Cerebellar nuclear complex (tissue), 1 donor: ENCODE measurements at places on chromosomes 12 and 14.

GRCh38 chr12:114402084-114402717 lies 3.7 kb downstream of the TBX5 start:
- DNase-seq = no peak

GRCh38 chr12:74780182-74780849 lies 242.7 kb downstream of the ATXN7L3B start:
- DNase-seq = no peak

- DNase-seq = no peak
Measured at GRCh38 chr12:7013101-7013500, 5.2 kb downstream of the LPCAT3 start.

DNA sequence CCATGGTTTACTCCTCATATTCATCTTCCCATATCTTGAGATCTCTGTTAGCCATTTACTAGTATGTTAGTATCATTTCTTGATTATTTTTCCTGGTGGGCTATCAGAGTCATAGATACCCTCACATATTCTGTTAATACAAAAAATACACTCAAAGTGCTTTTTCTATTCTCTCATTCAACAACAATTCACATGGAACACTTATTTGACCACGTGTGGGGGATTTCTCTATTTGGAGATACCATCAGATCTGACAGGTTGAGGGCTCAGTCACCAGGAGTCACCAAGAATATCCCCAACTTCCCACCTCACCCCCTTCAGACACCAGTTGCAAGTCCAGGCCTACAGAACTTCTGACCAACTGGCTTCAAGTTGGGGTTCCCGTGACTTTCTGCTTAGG lies 51.9 kb upstream of the A2ML1 start:
- no peak for DNase-seq

DNA sequence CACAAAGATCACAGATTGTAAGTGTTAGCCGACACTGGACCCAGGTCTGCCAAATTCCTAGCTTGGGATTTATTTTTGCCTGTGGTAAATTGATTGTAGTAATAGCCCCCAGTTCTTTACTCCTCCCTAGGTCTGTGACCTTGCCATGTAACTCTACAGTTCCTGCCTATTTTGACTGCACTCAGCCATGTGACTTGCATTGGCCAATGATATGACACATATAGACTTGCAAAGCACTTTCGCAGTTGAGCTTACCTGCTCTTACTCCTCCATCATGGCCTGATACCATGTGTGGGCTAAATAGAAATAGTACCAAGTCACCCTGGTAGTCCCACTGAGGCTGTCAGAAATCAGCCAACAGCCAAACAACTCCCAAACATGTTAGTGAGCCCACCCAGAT lies 240.3 kb downstream of the DUSP6 start:
- no peak for DNase-seq

DNA sequence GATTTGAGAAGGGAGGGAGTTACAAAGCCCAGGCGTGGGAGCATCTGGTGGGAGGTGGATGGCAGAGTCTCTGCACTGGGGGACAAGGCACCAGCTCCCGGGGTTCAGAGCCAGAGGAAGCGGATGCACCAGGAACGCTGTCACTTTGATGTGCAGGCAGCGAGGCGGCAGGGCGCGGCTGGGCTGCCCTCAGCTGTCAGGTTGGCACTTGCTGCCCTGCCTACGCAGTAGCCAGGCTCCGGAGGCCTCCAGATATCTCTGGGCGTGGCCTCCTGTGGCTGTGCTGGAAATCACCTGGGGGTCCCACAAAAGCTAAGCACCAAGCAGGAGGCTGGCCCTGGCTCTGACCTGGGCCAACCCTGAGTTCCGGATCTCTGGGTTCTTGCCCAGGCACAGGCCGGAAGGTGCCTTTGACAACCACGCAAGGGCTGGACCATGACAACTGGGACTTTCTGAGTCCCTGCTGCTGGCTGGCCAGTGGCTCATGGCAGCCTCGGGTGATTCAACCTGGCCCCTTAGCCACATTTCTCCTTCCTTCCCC lies 62.1 kb upstream of the MAP1LC3B2 start:
- peak; percentile 18 for DNase-seq

DNA sequence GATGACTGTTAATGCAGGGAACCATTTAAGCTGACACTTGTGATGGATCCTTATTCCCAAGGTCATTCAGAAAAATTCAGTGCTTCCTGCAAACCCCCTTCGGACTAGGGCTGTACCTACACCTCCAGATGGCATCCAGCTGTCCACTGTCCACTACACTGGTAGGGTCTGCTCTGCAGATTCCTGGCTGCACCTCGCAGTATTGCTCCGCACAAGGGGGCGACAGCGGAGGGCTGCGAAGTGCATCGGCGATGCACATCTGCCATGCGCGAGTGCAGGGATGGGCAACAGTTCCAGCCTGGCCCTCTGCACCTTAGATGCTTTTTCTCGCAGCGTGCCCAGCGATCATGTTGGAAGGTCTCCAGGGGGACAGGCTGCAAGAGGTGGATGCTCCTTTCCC lies 55.5 kb downstream of the KCNA5 start:
- DNase-seq = no peak

DNA sequence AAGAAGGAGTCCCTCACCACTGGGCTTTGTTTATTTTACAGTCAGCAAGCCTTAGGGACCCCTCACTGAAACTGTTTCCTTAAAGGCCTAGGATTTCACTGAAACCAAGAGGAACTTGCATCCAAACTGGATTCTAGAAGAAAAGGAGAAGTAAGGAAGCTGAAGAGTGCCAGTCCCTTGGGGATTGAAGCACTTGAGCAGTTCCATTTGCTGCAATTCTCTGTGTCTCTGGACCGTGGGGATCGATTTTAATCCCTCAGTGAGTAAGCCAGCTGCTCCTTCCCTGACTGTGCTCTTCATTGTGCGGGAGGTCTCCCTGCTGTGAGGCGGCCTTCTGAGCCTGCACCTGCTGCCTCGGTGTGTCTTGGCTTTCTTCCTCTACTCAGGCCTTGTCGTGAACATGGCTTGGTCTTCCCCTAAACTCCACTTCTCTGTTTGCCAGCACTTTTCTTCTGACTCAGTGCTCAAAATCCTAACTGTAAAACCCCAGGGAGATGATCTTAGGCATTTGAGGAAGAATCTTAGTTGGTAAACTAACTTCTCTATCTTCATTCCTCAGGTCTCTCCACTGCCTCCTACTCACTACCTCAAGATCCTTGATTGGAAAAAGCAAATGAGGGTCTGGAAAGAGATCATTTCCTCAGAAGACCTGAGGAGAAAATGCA lies 132.6 kb downstream of the SLC38A6 start:
- DNase-seq = no peak

DNA sequence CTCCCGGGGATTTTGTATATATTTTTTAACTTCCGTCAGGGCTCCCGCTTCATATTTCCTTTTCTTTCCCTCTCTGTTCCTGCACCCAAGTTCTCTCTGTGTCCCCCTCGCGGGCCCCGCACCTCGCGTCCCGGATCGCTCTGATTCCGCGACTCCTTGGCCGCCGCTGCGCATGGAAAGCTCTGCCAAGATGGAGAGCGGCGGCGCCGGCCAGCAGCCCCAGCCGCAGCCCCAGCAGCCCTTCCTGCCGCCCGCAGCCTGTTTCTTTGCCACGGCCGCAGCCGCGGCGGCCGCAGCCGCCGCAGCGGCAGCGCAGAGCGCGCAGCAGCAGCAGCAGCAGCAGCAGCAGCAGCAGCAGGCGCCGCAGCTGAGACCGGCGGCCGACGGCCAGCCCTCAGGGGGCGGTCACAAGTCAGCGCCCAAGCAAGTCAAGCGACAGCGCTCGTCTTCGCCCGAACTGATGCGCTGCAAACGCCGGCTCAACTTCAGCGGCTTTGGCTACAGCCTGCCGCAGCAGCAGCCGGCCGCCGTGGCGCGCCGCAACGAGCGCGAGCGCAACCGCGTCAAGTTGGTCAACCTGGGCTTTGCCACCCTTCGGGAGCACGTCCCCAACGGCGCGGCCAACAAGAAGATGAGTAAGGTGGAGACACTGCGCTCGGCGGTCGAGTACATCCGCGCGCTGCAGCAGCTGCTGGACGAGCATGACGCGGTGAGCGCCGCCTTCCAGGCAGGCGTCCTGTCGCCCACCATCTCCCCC lies 777 bp downstream of the ASCL1 start:
- DNase-seq = no peak

DNA sequence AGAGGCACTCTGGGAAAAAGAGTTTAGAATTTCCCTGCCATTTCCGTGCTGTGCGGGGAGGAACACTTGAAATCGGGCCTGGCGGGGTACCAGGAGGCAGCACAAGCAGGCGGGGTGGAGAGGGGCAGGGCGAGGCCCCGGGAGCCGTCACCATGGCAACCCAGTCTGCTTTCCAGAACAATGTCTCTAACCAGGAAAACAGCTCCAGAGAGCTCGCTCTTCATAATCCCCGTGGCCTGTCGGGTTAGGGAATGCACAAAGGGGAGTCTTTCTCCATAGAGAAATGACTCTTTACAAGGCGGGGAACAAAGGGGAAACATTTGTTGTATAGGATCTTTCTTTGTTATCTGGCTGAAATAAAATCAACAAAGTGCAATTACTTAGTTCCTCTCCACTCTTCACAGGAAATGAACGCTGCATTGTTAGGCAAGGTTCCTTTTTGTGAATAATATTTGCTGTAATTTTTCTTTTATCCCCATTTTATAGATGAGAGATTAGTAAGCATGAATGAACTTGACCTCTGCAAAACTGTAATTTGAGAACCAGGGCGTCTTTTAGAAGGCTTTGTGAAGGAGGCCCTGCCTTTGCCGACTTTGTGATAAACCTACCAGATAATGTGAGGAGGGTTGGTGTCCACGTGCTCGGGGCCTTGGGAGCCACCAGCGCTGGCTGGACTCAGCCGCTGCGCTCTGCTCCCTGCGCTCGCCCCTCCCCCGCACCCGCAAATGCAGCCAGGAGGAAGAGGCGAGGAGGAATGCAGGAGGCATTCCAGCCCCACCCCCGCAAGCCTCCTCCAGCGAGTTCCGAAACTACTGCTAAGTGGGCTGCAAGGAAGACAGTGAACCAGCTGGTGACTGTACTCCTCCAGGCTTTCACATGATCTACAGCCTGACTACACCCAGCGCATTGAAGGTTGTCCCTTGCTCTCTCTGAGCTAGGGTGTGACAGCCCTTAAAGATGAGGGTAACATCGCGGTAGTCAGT lies 105.2 kb upstream of the ATF7IP start:
- peak; percentile 52 for DNase-seq

DNA sequence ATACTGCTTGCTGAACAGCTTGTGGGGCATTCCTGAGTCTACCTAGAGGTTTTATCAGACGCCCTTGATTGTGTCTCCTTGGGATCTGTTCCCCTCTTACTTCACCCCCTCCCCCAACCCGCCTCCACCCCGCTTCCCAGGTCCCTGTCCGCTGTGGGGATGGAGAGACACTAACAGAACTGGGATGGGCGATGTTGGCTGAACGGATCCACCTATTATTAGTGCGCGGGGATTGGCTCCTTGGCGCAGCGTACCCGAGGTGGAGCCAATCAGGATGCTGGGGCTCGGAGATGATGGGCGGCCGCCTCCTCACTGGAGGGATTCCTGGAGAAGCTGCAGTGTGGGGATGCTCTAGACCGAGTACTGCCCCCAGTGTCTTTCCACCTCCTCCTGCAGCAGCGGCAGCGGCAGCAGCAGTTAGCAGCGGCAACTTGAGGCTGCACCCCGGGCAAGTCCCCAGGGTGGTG lies at the start of gene SYT1:
Gene SYT1 (plus strand): TSS at position 372 of the 467 bp plus-strand sequence.
- peak; percentile 83 for DNase-seq

DNA sequence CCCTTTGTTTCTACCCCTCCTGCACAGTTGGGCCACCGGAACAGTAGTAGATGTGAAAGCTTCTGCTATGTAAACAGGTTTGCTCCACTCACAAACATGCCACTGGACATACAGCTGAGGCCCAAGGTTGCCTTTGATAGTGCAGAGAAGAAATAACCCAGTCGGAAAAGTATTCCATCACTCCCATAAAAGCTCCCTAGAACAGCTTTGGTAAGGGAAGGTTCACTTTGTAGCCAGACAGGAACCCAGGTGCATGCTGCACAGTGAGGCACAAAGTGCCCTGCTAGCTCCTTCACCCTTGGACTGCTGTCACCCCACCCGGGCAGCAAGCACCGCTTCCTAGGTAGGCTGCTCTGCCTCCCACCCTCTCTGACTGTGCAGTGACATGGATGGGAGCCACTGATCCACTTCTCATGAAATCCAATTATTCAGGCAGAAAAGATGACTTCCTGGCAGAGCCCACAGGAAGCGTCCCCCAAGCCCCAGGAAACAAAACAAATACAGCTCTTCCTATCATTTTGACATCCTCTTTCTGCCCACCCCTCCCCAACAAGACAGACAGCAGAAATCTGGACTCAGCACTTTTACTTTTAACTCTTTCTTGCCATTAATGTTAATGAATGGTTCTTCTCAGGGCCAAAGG lies 100.2 kb downstream of the SRGAP1 start:
- no peak for DNase-seq

DNA sequence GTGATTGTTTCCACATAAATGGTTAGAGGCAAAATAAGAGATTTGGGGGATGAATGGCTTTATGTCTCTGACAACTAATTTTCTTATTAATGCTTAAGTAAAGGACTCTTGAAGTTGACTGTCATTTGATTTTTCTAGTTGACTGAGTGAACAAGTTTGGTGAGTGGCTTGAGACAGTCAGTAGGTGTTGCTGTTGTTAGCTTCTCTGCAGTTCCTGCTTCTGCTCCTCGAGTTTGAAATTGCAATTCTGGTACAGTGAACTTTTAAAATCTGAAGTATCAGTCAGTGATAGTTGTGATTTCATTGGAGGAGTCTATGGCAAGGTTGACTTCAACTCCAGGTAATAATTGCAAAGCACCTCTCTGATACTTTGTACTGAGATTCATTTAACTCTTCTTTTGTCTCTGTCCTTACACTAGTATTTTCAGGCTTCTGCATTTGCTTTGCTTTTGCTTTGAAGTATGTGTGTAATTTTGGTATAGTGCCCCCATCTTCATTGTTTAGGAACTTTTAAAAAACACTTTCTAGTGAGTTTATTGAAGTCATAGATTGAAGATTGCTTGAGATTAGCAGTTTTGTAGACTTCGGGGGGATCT lies 415.5 kb downstream of the PCNX1 start:
- no peak for DNase-seq

DNA sequence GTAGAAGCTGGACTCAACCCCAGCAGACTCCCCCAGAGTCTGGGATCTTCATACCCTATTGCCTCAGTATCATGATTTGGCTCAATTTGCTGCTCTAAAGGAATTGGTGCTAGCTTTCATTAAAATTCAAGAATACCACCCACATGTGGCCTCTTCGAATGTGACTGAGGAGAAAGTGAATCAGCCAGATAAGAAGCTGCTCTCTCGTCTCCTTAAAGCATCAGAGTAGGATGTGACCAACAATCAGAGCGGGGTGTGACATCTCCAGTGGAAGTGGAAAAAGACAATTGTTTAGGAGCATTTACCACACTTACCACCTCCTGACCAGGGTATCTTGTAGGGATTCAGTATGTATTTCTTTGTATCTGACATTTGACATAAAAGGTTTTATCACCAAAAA lies 278.2 kb upstream of the DIO2 start:
- DNase-seq = no peak

- no peak for DNase-seq
Measured at GRCh38 chr12:131101703-131102492, 148.2 kb downstream of the ADGRD1 start.
